ENCODE measurements at places on chromosomes 6 and 20. TPM values are rescaled to one million over a fixed set of nuclear protein-coding genes. Genes with fewer than 3 reads are reported as not detected.

CLVS2 gene
- not detected for total RNA-seq

HLA-DMB gene
- total RNA-seq: not detected

GRCh38 chr20:17810847-17811627, 111.3 kb downstream of the BANF2 start:
- DNase-seq: no peak

DNA sequence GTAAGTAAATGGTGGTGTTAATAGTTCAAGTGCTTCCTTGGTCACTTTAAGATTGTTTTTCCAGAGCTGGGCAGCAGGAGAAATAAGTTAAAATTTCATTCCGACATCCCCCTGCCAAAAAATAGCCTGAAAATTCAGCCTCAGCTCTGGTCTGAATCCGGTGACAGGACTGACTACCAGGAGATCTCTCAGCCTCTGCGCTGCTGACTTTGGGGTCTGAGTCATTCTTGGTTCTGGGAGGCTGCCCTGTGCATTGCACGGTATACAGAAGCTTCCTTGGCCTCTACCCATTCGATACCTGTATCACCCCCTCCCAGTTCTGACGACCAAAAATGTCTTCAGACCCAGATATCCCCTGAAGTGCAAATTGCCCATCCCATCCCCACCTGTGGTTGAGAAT, 36.3 kb upstream of the TFAP2C start:
- DNase-seq: no peak

DNA sequence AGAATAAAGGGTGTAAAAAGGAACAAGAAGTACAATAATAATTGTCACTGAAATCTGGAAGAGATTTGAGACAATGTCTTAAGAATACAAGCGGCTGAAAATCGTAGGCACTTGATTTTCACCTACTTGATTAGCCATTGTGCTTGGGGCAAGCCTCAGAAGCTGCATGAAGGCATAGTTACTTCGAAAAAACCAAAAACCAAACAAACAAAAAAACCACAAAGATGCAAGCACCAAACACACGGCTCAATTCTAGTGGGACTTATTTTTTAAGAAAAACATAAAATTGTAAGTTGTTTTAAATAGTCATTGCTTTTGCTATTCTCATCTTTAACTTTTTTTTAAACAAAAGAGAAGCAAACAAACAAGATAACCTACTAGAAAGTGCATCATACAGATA, 235.6 kb downstream of the OGFRL1 start:
- no peak for DNase-seq

GRCh38 chr6:34138914-34139510, 6.9 kb downstream of the GRM4 start:
- no peak for DNase-seq

DNA sequence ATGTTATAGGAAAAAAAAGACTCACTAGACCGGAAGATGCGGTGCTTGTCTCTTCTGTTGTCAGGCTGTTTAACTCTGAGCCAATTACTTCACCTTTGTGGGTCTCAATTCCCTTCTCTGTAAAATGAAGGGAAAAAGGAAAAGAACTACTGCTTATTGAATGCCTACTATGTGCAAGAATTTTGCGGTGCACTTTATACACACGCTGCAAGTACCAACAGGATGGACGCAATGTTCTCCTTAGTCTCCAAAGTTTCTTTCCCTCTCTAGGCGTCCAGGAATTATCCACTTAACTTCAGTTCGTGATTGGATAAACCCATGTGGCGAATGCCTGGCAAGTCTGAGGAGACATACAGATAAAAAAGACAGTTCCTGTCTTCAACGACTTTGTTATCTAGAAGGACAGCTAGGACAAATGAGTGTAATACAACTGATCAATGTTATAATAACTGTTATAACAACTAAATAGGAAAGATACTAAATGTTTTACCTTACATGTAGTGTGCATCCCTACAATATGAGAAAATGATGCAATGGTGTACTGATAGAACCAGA, 69.0 kb upstream of the JARID2 start:
- DNase-seq: no peak

DNA sequence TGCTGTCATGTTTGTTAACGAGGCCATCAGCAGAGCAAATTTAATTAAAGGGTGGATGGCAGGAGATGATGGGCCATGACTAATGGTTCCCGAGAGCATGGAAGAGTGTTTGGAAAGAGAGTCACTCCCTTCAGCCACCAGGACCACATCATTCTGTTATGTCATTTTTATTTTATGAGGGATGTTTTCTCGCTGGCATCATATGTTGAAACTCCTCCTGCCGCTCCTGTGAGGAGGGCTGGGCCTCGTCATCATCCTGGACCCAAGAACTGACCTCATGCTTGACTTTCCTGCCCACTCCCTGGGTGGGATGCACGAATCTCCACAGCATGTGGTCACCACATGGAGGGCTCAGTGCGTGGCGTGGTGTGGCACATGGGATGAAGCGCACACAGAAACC, 86.4 kb upstream of the FRMD1 start:
- peak; percentile 58 for DNase-seq

- DNase-seq: no peak
Observed at GRCh38 chr6:90271831-90272230, 24.8 kb downstream of the BACH2 start.
